Liver (tissue), 10 donors: ENCODE measurements at places on chromosomes 6 and 20. TPM values are rescaled to one million over a fixed set of nuclear protein-coding genes. Genes with fewer than 3 reads are reported as not detected.

GRCh38 chr20:48750941-48751635, 76.7 kb downstream of the PREX1 start:
- DNase-seq: no peak
- H3K4me3 ChIP-seq: no peak overlapping the region
- no peaks in the 10 kb centered on the region for H3K4me1 ChIP-seq
- H3K27me3 ChIP-seq: no peaks in the 10 kb centered on the region
- H3K36me3 ChIP-seq: no peaks in the 10 kb centered on the region

- no peaks in the 10 kb centered on the region for H3K36me3 ChIP-seq
- H3K4me3 ChIP-seq: no peak overlapping the region
- H3K27me3 ChIP-seq: no peaks in the 10 kb centered on the region
- H3K27ac ChIP-seq: no peak overlapping the region
- DNase-seq: no peak
Measured at GRCh38 chr20:61619751-61620150, 367.7 kb downstream of the CDH4 start.

GRCh38 chr20:32566379-32567374, 18.5 kb downstream of the NOL4L start:
- no peak overlapping the region for H3K4me3 ChIP-seq
- no peak overlapping the region for H3K27ac ChIP-seq
- no peaks in the 10 kb centered on the region for H3K36me3 ChIP-seq
- no peak for DNase-seq
- no peaks in the 10 kb centered on the region for H3K4me1 ChIP-seq

The RAET1G gene
- total RNA-seq: not detected

The SLC22A2 gene
- not detected for total RNA-seq

DNA sequence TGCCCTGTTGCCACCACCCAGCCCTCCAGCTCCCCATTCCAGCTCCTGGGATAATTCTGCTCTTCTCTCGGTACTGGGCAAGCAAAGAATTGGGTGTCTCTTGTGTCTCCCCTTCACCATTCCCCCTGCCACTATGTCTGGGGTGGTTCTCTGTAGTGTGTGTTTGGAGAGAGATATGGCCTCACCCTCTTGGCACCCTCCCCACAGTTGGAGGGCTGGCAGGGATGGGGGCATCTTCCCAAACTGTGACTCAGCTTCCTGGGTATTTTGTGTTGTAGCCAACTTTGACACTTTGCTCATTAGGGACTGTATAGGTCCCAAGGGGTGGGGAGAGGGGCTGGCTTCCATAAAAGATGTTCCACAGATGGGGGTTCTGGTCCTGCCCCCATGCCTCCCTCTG, 1.7 kb downstream of the TNXB start:
- H3K4me1 ChIP-seq: peaks cover 7% of the 10 kb centered on the region
- no peaks in the 10 kb centered on the region for H3K36me3 ChIP-seq
- DNase-seq: no peak
- no peak overlapping the region for H3K27ac ChIP-seq
- H3K27me3 ChIP-seq: no peaks in the 10 kb centered on the region

The POLR3F gene
- total RNA-seq: 3.3 TPM

- no peaks in the 10 kb centered on the region for H3K36me3 ChIP-seq
- H3K4me1 ChIP-seq: no peaks in the 10 kb centered on the region
Measured at GRCh38 chr6:36692861-36693702, 4.5 kb upstream of the RAB44 start.
